GDM1 (cell line): ENCODE measurements at places on chromosomes 12 and 14.

DNA sequence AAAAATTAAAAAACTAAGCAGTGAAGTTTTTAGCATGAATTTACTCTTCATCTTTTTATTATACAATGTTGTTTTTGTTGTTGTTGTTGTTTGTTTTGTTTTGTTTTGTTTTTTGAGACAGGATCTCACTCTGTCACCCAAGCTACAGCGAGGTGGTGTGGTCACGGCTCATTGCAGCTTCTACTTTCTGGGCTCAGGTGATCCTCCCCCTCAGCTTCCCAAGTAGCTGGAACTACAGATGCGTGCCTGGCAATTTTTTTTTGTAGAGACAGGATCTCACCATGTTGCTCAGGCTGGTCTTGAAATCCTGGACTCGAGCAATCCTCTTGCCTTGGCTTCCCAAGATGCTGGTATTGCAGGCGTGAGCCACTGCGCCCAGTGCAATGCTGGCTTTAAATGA, 11.3 kb downstream of the PPFIBP1 start:
- DNase-seq = no peak

- no peak for DNase-seq
Measured at GRCh38 chr12:74031045-74031444, 506.6 kb upstream of the ATXN7L3B start.

DNA sequence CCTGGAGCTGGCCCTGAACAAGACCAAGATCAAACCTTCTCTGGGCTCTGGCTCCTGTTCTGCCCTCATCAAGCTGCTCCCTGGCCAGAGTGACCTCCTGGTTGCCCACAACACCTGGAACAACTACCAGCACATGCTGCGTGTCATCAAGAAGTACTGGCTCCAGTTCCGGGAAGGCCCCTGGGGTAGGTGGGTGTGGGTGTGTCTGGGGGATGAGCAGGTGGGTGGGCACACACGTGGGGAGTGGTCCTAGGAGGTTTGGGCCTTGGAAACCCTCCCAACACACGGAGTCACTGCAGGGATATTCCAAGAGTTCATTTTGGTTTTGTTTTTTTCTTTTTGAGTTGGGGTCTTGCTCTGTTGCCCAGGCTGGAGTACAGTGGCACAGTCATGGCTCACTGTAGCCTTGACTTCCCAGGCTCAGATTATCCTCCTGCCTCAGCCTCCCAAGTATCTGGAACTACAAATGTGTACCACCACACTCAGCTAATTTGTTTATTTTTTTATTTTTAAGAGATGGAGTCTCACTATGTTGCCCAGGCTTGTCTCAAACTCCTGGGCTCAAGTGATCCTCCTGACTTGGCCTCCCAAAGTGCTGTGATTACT, 16.5 kb downstream of the PLBD2 start:
- no peak for DNase-seq

- no peak for DNase-seq
Measured at GRCh38 chr14:50855558-50855957, 16.3 kb upstream of the ABHD12B start.

- peak; percentile 62 for DNase-seq
Measured at GRCh38 chr14:21072031-21072473, 1.9 kb downstream of the ARHGEF40 start.

- DNase-seq = no peak
Measured at GRCh38 chr12:124695861-124696260, 128.4 kb upstream of the NCOR2 start.

DNA sequence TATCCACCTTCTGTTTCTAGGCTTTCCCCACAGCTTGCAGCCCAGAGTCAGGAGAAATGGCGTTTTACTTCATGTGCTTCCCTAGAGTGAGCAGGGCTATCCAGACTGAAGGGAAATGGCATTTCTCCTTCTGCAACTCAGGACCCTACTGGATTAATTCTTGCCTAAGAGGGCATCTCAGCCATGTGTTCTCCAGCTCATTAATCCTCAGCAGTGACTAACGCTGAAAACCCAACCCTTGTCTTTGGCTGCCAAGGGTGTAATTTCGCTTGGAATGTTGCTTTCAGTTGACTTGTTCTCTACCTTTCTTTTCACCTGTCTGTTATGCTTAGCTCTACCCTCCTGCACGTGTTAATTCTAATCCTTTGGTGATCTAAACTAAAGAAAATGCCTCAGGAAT, 21.0 kb upstream of the EMP1 start:
- no peak for DNase-seq

GRCh38 chr12:24530689-24531088, 418.2 kb downstream of the BCAT1 start:
- DNase-seq = no peak

DNA sequence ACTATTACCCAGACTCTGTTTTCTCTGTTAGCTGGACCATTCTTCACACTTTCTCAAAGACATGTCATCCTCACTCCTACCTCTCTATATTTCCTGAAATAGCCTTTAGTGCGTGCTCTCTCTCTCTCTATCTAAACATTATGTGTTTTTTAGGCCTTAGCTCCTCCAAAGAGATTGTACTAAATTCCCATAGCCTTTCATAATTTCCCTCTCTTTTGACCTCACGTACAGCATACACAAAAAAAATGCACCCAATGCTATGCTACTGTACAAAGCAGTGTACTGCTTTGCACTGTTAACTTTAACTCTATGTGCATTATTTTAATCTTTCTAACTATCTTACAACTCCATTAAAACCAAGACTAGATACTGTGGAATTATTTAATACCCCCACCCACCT, 288.4 kb downstream of the DAD1 start:
- DNase-seq = no peak

GRCh38 chr12:25320123-25321006, 69.6 kb upstream of the KRAS start:
- no peak for DNase-seq

- no peak for DNase-seq
Measured at GRCh38 chr14:21192447-21192822, 36.6 kb upstream of the OR5AU1 start.
